ENCODE measurements at places on chromosomes 5 and 9.

DNA sequence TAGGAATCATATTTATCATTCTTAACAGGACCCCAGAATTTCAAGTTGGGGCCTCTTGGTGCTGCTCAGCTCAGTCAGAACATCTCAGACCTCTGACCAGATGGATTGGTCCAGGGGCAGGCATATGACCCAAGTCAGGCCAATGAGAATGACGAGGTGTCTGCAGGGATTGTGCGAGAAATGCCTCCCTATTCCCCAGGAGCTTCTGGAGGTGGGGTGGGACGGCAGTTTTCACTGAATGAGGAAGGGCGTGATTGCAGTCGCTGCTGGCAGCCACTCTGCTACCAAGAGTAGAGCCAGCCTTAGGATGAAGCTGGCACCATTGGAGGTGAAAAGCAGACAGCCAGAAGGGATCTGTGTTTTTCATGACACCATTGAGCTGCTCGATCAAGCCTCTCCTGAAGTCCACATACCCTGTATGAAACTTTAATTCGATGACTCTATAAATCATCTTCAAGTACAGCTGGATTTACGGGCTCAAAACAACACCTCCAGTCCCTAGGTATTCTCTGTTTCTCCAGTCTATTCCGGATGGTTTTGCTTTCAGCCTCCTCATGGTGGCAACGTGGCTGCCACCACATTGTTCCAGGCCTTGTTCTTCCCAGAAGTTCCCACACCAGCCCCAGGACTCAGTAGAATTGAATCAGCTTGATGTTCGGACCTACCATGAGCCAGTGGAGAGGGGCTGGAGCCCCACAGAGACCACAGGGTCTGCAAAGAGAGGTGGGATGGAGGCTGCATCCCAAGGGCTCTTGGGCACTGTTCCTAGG, 70.2 kb upstream of the ADAMTS2 start:
- DNase-seq, result no peak

DNA sequence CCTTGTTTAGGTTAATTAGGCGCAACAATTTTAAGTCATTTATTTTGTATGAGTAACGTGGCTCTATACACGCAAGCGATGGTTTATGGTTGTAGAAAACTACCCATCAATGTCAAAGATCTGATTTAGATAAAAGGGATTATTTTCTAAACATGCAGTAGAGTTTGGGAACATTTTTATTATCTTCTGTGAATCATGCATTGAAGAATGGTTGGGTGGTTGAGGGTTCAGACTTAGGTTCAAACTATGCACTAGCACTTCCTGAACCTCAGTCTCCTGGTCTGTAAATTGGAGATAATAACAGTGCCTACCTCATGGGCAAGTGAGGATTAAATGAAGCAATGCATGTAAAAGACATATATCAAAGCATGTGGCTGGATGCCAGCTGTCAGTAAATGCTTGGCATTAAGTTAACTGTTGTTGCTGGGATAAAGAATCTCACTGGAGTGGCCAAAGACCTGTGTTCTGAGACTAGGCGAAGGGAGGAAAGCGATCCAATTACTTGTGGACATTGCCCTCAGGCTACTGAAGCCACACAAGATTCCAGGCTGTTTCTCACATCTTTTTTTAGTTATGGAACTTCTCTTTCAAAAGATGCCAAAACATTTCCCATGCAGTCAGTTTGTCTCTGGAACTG, 1.1 kb upstream of the OTULINL start:
- no peak for DNase-seq

DNA sequence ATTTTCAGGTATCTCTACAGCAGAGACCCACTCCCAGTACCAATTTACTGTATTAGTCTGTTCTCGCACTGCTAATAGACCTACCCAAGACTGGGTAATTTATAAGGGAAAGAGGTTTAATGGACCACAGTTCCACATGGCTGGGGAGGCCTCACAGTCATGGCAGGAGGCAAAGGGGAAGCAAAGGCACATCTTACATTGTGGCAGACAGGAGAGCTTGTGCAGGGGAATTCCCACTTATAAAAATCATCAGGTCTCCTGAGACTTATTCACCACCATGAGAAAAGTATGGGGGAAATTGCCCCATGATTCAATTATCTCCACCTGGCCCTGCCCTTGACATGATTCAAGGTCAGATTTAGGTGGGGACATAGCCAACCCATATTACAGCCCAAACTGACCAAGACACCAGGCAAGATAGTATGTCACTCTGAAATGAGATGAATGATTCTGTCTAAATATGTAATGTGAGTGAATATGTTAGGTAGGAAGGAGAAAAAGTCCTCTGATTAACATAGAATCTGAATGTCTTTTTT, 182.5 kb upstream of the CDH12 start:
- no peak for DNase-seq

- DNase-seq, result no peak
Measured at GRCh38 chr9:36325081-36325828, 67.0 kb upstream of the GNE start.

GRCh38 chr5:135739383-135739981, 95.0 kb upstream of the SLC25A48 start:
- peak; percentile 77 for DNase-seq

DNA sequence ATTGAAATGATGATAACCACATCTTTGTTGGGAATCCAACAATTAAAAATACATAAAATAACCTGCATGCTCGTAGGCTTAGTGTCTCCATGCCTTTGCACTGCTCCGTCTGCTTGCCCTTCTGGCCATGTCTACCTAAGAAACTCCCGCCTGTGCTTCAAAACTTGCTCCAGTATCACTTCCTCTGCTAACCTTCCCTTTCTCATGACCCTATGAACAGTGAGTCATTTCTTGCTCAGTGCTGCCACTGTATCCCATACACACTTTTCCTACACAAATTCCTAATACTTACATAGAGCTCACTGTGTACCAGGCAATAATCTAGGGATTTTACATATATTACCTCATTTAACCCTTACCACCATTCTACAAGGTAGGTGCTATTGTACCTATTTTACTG, 33.5 kb downstream of the TMEM245 start:
- DNase-seq, result peak; percentile 63

DNA sequence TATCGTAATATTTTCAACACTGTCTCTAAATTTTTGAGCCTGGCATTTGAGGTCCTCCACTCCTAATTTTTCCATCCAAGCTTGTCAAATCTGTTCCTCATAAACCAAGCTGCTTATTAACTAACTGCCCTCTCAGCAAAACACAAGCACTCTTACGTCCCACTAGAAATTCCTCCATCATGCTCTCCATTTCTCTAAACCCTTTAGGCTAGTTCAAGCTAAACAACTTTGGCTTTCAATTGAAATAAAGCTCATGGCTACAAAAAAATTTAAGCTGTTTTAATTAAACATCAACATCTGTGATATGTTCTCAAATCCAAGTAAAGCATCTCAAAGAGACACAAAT, 45.7 kb downstream of the RNF145 start:
- no peak for DNase-seq

- DNase-seq, result no peak
Measured at GRCh38 chr9:127915801-127916719, 781 bp downstream of the ST6GALNAC4 start.

GRCh38 chr9:81395676-81396054, 293.7 kb downstream of the TLE1 start:
- no peak for DNase-seq

DNA sequence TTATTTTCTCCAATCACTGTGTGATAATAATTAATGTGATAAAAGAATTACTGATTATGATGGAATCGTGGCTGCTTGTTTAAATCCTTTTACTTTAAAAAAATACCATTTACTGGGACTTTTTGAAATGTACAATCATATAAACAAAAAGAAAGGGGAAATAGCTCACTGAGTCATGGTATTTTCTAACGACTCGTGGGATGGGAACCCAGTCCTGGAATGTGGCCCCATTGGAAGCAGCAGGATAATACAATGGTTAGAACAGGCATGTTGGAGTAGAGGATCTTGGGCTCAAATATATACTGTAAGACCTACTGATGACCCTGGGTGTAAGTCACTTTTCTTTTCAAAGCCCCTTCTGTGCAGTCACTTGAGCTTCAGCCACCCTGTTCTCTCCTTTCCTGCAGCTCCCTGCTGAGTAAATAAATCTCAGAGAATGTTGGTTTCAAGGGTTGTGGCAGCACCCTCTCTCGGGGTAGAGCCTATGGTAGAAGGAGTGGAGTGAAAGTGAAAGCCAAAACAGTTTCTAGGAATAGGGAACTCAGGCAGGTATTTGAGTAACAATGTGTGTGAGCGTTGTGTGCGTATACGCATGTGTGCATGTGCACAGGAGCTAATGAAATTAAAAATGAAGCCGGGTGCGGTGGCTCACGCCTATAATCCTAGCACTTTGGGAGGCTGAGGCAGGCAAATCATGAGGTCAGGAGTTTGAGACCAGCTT, 40.8 kb upstream of the LARP1 start:
- peak; percentile 26 for DNase-seq

DNA sequence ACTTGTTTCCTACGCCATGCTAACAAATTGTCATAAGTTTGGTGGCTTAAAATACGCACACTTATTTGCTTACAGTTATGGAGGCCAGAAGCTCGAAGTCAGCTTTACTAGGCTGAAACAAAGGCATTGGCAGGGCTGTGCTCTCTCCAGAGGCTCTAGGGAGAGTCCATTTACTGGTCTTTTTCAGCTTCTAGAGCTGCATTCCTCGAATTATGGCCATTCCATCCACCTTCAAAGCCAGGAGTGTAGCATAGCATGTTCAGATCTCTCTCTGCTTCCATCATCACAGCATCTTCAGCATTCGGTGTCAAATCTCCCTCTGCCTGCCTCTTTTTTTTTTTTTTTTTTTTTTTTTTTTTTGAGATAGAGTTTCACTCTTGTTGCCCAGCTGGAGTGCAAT, 670.2 kb downstream of the ACTL7B start:
- no peak for DNase-seq

DNA sequence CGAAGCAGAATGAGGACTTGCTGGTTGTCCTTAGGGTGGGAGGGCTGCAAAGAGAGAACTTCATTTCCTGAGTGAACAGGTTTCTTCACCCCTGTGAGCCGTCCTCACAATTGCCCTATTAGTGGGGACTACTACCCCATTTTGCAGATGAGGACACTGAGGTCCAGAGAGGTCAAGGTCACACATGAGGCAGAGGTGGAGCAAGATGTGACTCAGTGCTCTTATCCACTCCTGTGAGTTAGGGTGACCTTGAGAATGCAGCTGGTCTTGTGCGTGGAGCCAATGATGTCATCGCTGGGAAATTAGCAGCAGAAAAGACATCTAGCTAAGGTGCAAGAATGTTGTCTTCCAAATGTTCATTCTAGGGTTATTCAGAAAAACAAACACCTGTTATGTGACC, 26.9 kb downstream of the GPRIN1 start:
- no peak for DNase-seq

- DNase-seq, result no peak
Measured at GRCh38 chr9:97962575-97962974, 20.6 kb upstream of the ANP32B start.

GRCh38 chr5:95973793-95974325, 12.2 kb upstream of the ELL2 start:
- peak; percentile 63 for DNase-seq

- peak; percentile 97 for DNase-seq
Measured at GRCh38 chr5:78594610-78595457, 53.7 kb downstream of the LHFPL2 start.

GRCh38 chr5:131405674-131406073, 141.8 kb downstream of the CDC42SE2 start:
- no peak for DNase-seq

DNA sequence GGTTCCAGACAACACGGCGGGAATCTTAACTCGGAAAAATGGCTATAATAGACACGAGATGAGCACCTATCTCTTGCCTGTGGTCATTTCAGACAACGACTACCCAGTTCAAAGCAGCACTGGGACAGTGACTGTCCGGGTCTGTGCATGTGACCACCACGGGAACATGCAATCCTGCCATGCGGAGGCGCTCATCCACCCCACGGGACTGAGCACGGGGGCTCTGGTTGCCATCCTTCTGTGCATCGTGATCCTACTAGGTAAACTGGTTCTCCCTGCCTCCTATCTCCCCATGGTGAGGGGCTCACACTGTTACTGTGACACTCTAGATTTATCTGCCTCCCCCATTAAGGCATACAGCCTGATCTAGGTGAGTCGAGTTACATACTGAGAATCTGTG, 124.2 kb downstream of the CDH6 start:
- DNase-seq, result no peak

DNA sequence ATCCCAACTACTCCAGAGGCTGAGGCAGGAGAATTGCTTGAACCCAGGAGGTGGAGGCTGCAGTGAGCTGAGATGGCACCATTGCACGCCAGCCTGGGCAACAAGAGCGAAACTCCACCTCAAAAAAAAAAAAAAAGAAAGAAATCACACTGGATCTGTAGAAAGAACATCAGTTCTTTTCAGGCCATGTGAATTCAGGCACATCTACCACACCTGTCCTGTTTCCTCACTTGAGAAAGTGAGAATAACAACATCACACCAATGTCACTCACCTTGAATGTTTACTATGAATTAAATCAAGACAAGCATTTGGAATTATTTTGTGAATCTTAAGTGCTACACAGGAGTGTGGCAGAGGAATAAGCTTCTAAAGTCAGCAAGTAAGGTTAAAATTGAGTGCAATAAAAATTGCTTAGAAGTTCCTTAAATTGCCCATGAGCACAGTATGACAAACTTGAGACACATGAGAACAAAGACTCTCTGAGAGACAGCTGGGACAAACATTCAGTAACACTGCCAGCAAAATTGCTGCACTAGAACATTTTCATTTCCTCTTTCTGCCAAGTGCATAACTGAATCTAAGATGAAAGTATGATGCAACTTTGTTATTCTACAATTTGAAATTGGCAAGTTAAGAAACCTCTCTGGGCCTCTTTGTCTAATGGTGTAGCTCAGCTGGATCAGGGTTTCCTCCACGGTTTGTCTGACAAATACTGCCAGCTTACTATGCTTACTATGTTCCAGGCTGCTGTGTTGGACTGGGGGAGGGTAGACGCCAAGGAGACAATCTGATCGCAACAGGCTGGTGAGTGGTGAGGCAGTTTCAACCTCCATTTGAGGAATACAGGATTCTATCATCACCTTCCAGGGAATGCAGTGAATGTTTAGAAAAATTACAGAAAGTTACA, 1.9 kb upstream of the RIC1 start:
- peak; percentile 51 for DNase-seq

GRCh38 chr5:96091874-96092273, 130.2 kb upstream of the ELL2 start:
- DNase-seq, result peak; percentile 69

DNA sequence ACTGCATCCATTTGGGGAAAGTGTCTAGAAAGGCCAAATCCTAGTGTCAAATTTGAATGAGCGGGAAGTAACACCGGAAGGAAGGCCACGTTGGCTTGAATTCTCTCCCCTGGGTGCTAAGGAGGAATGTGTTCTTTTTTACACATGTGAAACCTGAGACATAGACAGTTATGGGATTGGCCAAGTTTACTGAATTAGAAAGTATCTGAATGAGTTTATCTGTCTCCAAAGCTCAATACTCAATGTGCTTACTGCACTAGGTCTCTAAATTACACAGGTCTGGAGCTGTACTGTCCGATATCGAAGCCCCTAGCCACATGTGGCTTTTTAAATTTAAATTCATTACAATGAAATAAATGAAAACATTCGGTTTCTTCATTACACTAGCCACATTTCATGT, 6.0 kb downstream of the DMRT1 start:
- no peak for DNase-seq

- no peak for DNase-seq
Measured at GRCh38 chr9:107816561-107817021, 327.0 kb upstream of the KLF4 start.
